Fibroblast of the conjunctiva (primary cell): ENCODE measurements at places on chromosomes 6 and 20.

DNA sequence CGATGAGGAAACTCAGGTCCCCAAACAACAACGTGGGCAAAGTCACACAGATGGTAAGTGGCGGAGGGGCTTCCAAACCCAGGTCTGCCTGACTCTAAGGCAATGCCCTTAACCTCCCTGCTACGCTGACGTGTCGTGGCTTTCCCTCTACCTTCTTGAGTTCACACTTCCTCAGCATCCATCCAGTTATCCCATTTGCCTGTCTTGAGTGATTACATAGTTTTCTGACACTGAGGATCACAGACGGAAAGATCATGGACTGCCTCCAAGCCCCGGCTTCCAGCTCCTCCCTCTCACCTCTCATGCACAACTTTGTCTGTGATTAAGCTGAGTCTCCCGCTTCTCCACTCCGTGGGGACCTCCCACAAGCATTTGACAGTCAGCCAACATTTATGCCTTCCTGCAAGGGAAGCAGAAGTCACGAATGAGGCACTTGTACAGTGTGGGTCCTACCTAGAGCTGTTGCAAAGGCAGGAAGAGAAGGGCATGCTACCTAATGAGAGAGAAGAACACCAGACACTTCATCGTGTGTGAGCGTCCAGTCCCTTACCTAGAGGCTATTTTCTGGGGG, 33.8 kb downstream of the TBC1D7 start:
- DNase-seq: no peak

GRCh38 chr20:59247731-59248684, 52.4 kb upstream of the EDN3 start:
- no peak for DNase-seq

DNA sequence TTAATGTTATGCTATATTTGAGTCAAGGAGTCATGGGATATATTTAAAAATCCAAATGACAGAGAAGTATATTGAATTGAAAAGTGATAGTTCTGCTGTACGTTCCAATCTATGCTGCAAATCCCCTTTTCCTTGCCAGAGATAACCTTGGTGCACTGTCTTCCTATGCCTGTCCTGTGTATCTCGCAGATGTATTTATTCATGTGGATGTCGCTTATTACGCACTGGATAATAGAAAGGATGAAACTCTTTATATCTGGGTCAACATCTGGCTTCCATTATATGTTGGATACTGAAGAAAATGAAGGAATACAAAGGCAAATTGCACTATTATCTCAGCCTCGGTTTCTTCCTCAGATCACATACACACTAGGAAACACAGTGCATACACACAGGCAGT, 331.3 kb downstream of the BCKDHB start:
- DNase-seq: no peak

DNA sequence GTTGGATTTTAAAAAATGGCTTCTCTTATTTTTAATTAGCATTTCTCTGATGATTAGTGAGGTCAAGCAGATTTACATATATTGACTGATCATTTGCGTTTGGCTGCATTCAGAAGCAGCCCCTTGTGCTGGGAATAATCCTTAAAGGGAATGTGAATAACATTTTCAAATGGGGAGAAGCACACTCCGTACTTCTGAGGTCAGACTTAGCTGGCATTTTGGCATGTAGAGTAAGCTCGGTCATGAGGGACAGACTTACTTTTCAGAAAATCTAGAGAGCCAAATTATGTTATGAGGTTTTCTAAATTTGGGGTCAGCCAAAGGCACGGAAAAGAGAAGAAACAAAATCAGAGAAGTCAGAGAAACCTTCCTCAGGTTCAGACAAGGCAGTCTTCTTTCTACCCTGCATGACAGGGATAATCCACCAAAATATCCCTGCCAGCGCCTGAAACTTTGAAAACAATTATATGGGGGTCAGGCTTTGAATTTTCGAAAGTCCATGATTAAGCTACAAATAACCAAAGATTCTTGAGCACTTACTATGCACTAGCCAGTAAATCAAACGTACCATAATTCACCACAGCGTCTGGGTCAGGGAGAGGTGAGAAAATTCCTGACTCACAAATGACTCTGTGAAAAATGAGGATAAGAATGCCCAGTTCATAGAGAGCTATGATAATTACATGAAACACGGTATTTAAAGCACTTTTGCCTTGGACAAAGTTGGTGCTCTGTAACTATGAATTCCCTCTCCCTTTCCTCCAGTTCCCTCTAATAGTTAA, 44.9 kb downstream of the ADAT2 start:
- DNase-seq: no peak

DNA sequence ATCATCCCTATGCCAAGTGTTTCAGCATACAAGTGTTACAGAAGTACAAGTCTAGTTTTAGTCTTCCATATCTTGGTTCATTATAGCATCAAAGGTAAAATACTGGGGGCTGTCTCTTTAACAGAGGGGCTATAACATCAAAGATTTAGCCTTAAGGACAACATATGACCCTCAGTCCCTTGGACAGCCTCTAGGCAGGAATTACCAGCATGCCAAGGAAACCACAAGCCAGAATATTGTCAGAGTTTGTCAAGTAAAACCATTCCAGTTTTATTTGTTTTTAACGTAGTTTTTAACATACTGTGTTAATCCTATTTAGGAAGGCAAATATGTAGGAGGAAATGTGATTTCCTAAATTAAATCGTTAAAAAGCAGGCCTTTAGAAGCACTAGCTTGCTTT, 18.6 kb downstream of the ZKSCAN8 start:
- DNase-seq: no peak
